ENCODE measurements at places on chromosomes 2 and 18.
A peak's percentile ranks its signal among the peaks of the same experiment; 100 is the strongest.

GRCh38 chr18:63878343-63878742 is 9.2 kb upstream of the SERPINB2 start:
- DNase-seq, result no peak

DNA sequence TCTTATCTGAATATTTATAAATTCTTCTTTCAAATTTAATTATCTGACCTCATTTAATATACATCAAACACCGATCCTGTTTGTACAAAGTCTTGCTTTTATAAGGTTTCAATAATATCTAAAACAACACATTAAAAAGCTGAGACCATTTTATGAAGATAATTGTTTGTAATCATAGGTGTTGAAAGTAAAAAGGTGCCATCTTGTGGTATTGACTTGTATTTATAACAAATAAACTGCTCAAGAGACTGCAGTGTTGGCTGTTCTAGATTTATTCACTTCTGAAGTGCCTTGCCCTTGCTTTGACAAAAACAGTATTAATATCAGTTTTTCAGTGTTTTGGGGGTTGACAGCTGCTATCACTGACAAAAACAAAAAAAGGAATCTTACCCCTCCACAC is 286.8 kb upstream of the HNMT start:
- no peak for DNase-seq

GRCh38 chr2:2902547-2903281 is 474.9 kb downstream of the EIPR1 start:
- DNase-seq, result no peak

DNA sequence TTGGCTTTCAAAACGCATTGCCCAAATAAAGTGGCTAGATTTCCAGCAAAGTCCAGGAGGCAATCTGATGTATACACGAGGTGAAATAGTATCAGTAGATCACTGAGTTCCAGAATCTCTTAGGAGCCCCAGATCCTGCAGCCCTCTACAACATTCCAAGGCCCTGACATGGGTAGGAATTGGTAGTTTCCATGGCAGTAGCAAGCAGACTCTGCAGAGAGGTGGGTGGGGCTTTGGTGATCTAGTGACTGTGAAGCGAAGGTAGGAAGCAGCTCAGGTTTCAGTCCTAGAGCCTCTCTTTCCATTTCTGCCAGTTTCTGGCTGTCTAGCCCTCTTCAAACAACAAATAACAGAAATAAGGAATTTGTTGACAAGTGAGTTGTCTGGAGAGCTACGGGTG is 13.8 kb upstream of the SGPP2 start:
- no peak for DNase-seq

DNA sequence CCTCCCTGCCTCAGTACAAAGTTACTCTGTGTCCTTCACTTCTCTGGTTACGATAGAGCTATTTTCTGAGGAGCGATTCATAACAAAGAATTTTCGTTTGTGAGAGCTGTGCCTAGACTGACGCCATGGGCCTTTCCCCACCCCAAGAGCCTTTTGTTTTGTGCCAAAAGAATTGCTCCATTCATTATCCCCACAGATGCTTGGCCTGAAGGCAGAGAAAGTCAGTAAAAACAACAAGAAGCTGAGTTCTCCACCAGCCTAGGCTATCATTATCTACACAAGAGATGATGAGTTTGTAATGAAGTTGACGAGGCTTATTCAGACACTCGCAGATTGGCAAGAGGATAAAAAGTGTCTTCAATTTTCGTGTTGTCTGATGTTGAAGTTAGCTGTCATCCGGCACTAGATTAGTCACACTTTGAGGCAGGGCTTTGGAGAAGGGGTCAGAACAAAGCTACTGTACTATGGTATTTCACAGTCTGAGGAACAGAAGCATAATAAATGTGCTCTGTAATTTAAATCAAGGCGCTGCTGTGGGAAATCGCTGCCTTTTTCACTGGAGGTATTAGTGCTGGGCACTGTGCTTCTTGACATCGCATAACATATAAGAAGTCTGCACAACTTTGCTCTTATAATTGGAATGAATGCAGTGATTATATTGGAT is 278.4 kb upstream of the FIGN start:
- no peak for DNase-seq

DNA sequence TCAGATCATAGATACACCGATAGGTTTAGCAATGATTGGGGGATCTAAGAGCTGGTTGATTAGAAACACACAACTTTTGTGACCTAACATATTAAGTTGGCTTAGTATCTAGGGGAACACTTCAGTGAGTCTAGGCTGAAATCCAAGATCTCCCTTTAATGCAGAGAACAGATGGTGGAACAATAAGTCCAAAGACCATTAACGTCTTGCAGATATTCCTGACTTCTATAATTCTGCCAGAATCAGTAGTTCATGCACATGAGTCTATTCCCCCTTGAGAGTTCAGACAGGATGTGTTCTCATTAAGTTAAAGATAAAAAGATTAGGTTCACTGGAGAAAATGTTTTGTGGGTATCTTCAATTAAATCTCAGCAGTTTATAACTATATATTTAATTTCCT is 506.5 kb downstream of the TSN start:
- no peak for DNase-seq

- DNase-seq, result no peak
Observed at GRCh38 chr18:35688757-35689156, 107.2 kb downstream of the GALNT1 start.

GRCh38 chr18:2990956-2991640 is 21.8 kb downstream of the LPIN2 start:
- DNase-seq, result no peak

DNA sequence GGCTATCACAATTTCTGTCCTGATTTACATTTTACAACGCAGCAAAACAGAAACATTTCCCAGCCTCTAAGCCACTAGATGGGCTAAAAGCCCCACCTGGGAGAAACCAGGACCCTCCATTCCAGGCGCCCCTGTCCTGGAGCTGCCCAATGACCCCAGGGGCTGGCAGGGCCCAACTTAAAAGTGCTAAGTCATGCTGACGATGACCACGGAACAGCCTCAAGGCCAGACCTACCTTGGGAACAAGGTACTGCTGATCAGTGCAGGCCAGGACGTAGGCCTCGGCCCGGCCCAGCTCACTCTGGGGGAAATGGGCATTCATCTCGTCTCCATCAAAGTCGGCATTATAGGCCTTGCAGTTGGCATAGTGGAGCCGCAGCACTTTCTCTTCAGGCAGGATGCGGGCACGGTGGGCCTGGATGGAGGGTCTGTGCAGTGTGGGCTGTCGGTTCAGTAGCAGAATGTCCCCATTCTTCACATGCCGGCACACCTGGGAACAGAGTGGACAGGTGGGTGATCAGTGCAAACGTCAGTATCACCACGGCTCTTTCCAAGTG is 35.8 kb downstream of the POLR1A start:
- no peak for DNase-seq

GRCh38 chr2:171432969-171433762 is 624 bp downstream of the METTL8 start:
- DNase-seq, result no peak

DNA sequence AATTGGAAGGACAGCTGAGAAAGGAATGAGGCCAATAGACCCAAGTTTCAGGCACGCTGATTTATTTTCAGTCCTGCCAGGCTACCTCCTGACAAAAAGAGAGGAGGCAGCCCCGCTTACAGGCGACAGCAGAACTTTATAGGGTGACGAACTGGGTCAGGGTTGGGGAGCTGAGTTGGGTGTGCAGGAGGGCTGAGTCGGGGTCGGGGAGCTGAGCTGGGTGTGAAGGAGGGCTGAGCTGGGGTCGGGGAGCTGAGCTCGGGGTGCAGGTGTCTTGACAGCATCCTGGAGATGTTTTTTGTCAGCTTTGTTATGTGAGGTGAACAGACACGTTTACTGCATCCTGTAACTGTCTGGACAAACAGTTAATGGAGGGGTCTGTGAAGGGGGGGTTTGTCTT is 342.2 kb downstream of the ADCYAP1 start:
- DNase-seq, result no peak

DNA sequence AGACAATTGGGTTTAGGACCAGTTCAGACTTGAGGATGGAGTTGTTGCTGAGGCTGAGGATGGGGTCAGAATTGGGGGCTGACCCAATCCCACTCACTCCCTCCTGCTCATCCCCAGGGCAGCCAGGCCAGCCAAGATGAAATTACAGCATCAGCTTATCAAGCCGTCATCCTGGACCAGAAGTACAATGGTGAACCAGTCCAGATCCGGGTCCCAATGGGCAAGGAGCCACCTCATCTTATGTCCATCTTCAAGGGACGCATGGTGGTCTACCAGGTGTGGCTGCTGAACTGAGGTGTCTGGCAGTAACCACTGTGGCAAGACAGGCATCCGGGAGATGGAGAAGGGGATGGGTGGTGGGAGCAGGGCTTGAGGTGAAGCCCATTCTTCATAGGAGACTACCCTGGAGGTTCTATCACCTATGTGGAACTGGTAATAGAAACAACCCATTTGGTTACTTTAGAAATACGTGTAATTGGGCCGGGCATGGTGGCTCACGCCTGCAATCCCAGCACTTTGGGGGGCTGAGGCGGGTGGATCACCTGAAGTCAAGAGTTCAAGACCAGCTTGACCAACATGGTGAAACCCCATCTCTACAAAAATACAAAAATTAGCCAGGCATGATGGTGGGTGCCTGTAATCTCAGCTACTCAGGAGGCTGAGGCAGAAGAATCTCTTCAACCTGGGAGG is 13.9 kb downstream of the VIL1 start:
- DNase-seq, result no peak

GRCh38 chr2:198311020-198311419 is 506.6 kb downstream of the PLCL1 start:
- no peak for DNase-seq

DNA sequence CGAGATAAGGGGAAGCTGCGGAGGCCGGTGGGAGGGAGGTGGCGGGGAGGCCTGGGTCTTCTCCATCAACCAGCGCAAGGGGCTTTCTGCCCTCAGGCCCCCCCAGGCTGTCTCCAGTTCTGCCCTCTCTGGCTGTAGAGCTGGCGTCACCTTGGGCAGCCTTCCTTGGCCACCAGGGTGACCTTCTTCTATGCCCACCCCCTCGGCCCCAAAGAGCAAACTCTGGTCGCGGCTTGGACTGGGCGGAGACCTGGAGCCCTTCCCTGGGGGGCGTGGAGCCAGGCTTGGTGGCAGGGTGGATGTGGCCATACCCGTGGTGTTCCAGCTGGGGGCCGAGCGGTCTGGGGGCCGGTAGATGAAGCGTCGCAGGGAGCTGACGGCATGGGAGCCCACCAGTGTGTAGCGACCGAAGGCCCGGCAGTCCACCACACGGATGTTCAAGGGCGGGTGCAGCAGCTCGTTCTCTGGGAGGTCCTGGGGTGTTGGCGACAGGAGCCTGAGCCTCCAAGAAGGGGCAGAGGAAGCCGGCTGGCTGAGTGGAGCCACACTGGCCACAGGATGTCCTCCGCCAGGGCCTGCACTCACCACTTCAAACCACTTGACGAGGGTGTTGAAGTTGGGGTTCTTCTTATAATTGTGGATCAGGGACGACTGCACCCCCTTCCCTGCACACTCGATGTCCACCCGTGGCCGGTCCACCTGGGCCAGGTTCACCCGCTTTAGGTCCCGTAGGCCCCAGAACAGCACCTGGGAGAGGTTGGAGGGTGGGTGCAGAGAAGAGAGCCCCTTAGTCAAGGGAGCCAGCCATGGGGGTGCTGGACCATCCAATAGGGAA is 4.9 kb downstream of the OTOF start:
- no peak for DNase-seq

- DNase-seq, result no peak
Observed at GRCh38 chr2:176395273-176395854, 126.1 kb downstream of the MTX2 start.

DNA sequence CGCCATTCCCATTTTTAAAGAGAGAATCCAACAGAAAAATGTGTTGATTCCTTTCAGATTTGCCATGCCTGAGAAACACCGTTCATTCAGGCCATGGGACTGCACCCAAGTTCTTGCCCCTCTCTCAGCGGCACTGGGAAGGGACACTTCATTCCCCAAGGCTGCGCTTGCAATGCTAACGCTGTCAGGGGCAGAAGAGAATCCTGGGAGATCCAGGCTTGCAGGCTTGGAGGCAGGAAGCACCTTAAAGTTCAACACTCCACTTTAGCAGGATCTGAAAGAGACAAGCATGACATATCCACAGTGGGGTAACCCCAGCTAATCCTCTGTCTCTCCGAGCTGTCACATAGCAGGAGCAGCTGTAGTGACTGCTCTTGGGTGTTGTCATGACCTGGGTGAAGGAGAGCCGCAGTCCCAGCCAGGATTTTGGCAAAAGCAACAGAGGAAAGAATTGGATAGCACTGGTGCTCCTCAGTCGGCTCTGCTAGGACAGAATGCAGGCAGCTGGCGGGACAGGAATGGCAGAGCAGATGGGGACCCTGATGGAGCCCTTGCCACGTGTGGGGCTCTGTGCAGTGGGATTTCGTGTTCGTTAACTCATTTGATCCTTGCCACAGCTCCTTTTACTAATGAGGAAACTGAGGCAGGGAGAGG is 22.0 kb upstream of the ODC1 start:
- no peak for DNase-seq

GRCh38 chr2:106257135-106257534 is 63.0 kb upstream of the UXS1 start:
- DNase-seq, result no peak

GRCh38 chr18:5296706-5297320 is 1.3 kb upstream of the ZBTB14 start:
- peak; percentile 41 for DNase-seq

- DNase-seq, result no peak
Observed at GRCh38 chr18:3226048-3226447, 6.3 kb upstream of the MYOM1 start.

DNA sequence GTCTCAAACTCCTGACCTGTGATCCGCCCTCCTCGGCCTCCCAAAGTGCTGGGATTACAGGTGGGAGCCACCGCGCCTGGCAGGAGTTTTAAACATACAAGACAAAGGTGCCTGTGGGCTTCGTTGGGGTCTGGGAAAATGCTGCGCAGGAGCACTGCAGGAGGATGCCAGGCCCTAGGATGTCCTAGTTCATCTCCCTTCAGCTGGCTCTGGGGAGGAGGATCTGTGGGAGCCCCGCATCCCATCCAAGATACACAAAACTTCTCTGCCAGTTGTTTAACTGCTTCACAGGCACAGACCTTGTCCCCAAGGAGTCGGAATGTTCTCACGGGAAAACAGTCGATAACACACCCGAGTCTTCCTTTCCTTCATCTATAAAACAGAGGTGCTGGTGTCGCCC is 89.1 kb downstream of the POLR1A start:
- DNase-seq, result no peak

DNA sequence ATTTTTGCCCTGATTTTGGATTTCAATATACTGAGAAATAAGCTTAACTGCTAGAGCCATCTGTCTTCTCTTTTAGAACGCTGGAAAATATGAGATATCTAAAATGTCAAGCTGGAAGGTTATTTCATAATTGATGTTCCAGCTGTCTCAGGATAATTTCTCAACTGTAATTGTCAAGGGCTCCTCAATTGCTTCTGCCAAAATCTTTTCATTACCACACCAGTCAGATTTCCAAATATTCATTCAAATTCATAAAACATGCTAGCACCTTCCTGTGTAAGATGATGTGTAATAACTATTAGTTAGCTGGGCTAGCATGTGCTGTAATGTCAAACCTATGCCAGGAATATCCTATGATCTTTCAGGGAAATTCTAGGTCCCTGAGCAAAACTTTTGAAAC is 88.1 kb downstream of the TNFRSF11A start:
- DNase-seq, result no peak

GRCh38 chr2:568639-569235 is 108.5 kb downstream of the TMEM18 start:
- DNase-seq, result no peak

GRCh38 chr2:225008935-225009334 is 33.3 kb downstream of the DOCK10 start:
- no peak for DNase-seq

All from activated gamma-delta T cell treated with Interleukin-2 at 50 U/mL for 16 hours (primary cell).